Ascending aorta (tissue), 2 donors: ENCODE measurements at places on chromosomes 5 and 9.

DNA sequence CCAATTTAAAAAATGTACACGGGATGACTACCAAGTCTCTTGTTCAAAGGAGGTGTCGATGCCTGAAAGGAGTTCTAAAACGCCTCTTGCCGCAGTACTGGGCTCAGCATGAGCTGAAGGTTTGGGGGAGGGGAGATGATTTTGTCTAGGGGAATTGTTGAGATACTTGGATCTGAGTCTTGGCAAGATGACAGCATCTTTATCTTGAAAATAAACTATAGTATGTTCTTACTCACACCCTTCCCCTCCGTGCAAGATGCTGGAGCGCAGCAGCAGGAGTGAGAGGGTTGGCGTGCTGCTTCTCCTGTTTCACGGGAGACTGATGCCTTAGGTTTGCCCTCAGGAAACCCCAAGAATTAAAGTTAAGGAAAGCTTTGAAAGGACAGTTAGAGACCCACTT is 47.3 kb downstream of the FAM78A start:
- DNase-seq = no peak

DNA sequence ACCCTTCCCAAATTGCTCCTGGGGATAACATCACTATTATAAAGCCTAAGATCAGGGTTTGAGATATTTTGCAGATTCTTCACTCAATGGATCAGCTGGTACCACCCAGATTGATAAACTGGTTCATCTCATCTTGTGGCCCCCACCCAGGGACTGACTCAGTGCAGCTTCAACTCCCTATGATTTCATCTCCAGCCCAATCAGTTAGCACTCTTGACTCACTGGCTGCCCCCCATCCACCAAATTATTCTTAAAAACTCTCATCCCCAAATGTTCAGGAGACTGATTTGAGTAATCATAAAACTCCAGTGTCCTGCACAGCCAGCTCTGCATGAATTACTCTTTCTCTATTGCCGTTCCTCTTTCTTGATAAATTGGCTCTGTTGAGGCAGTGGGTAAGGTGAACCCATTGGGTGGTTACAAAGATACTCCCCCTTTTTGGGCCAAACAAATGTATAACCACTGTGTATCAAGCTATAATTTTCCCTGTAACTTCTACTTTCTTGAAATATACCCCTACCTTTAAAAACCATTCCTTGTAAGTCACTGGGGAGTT is 263.3 kb upstream of the IL12B start:
- DNase-seq = no peak

- DNase-seq = no peak
Observed at GRCh38 chr5:98349251-98349989, 424.0 kb upstream of the RGMB start.

DNA sequence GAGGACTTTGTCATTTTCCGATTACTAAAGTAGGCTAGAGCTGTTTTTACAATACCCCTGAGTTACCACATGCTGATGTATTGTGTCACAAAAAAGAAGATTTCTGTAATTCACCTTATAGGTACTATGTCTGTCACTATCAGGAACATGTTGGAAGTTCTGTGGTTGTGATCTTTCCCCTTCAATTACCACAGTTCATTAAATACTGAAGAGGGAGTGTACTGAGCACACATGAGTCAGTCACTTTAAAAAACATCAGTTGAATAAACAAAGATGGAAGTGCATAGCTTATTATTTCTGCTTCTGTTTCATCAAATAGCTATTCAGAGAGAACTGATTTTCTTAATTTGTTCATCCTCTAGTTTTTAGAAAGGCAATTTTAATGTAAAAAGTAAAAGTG is 31.7 kb downstream of the AP3S1 start:
- no peak for DNase-seq

GRCh38 chr9:114122136-114123027 is 23.3 kb upstream of the KIF12 start:
- no peak for DNase-seq

DNA sequence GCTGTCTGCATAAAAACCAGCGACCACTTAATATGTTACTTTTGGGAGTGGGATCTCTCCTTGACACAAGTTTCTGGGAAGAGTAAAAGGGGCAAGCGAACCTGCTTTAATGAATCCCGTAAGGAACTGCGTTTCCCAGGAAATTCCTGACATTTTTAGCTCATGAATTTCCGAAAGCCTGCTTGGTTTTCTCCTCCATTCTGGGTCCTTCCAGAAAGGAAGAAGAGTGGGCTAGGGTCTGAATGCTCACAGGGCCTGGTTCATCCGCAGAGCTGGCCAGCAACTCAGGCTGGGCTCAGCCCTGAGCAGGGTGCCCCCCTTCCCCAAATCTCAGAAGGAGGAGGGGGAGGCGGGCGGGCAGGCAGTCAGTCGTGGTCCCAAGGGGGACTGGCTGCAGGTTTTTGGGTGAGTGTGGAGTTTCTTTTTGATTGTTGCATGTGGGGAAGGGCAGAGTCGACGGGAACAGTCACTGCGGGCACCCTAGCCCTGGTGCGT is 1.2 kb upstream of the PURA start:
- no peak for DNase-seq

DNA sequence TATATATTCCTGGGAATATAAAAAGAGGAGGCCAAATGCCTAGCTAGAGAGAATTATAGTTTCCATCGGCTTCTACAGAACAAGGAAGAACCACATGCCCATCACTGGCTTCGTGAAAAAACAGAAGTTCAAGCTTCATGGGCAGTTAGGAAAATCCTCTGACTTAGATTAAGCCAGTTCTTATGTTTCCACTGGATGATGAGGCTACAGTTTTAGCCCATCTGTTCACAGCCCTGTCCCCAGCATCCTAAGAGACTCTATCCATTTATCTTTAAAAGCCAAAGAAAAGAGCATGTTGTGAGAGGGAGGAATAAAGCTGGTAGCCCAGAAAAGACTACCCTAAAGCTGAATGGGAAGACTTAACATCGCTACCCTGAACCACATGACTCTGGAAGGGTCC is 285.5 kb upstream of the WWC1 start:
- no peak for DNase-seq

- DNase-seq = no peak
Observed at GRCh38 chr5:33641744-33642505, 201.2 kb downstream of the TARS1 start.

GRCh38 chr9:116849721-116850120 is 162.6 kb downstream of the TRIM32 start:
- no peak for DNase-seq

GRCh38 chr5:55633574-55634208 is 78.4 kb downstream of the SLC38A9 start:
- DNase-seq = no peak

GRCh38 chr9:83188277-83188676 is 125.3 kb upstream of the RASEF start:
- DNase-seq = no peak

DNA sequence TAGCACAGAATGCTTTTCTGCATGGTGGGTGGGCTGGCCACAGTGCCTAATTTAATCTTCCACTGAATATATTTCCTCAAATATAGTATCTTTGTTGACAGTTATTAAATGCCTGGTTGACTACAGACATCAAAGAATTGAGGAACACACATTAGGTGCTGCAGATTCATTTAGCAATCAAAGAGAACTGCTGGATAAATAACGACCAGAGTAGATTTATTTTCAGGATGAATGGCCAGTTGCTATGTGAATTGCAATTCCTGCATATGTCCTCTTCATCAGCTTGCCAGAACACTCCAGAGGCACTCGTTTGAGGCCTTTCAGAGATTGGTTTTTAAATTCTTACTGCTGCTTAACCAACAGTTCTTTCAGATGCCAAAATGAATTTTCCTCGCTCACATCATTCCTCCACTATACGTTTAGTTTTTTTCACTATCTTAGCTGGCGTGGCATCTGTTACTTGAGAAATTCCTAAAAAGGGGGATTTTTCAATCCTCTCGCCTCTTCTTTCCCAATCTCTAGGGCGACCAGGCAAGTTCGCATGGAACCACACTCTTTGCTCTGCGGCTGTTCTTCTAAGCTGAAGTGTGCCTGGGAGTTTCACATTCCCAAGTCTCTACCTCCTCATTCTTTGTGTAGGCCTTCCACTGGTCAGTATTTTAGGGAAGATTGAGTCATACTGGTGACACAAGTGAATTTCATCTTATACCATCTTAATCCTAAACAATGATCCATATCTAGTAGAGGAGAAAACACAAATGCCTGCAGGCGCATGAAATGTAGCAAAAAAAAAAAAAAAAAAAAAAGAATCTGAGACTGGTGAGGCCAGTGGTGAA is 237.1 kb upstream of the NMUR2 start:
- DNase-seq = no peak

DNA sequence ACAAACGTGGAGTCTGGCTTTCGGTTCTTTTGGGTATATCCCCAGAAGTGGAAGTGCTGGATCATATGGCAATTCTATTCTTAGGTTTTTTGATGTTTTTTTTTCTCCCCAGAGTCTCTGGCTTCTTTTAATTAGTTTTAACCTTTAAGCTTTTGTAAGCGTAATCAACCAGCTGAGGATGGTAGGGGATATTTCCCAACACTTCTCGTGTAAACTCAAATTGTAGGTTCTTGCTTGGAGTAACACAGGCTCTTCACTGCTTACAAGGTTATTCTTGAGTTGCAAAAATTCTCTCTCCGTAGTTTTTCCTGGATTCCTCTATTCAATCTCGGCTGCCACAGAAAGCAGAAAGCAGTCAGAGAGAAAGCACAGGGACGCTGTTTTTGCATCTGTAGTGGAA is 11.9 kb downstream of the LAMC3 start:
- DNase-seq = no peak

GRCh38 chr5:148005788-148006520 is 57.8 kb upstream of the SPINK5 start:
- no peak for DNase-seq

DNA sequence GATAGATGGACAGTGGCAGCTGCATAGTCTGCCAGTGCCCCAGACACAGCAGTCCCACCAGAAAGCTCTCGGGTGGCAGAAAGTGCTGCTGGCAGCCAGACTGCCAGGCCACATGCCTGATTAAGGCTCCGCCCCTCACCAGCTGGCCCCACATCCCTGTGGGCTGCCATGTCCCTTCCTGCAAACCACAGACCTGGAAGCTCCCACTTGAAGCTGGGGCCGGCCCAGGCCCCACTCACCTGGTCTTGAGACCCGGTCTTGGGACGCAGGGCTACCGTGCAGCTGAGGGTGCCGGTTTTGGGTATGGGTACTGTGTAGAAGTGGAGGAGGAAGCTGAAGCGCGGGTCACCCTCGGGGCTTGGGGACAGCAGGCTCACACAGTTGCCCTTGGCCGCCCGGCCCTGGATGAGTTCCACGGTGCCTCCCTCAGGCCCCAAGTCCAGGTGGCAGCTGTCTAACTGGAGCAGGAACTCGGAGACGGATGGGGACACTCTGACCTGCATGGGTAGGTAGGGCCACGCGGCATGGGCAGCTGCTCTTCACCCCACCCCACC is 15.3 kb downstream of the FPGS start:
- no peak for DNase-seq
